ENCODE measurements at places on chromosomes 12 and 14.

GRCh38 chr14:65033181-65033580 lies 46.5 kb downstream of the FNTB start:
- DNase-seq, result no peak

DNA sequence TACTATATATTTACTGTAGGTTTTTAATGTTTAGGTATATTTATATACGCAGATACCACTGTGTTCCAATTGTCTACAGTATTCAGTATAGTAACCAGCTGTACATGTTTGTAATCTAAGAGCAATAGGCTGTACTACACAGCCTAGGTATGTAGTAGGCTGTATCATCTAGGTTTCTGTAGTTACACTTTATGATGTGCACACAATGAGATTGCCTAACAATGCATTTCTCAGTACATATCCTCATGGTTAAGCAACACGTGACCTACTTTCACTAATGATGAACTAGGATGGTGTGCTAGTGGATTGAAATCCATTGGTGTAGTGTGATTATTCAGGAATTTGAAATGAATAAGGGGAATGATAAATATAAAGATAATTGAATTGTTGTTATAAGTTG lies 77.7 kb downstream of the ETNK1 start:
- DNase-seq, result no peak

DNA sequence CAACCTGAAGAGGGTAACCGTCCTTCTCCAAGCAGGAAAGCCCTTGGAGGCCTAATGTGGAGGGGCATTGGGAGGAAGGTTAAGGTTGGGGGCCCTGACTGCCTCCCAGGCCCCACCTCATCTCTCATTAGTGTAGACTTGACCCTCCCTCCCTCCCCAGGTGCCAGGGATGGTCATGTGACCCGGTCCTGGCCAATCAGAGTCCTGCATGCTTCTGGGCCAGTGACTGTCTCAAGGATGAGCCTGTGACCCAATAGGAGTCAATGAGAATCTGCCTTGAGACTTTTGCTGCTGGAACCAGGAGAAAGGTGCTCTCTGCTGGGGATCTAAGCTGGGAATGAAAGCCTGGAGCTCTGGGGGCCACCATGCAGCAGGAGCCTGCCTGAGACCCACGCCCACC lies 70.8 kb downstream of the NCOR2 start:
- DNase-seq, result no peak

DNA sequence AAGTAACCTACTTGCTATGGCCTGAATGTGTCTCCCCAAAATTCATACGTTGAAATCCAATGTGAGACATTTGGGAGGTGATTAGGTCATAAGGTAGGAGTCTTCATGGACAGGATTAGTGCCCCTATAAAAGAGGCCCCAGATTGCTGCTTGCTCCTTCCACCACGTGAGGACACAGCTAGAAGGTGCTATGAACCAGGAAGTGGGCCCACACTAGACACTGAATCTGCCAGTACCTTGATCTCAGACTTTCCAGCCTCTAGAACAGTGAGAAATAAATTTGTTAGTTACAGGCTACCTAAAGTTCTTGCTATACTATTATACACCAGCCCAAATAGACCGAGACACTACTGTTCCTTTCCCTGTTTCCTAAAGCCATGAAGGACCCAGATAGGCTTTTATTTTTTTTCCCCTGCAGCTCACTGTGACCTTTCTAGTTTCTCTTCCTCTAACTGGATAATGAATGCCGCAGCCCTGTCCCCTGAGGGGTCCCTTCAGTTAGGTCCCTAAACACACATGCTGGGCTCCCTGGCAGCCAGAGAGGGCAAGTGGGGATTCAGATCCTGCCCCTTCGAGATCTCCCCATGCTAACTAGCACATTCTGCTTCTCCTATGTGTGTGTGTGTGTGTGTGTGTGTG lies 19.3 kb downstream of the SLC25A3 start:
- DNase-seq, result no peak

DNA sequence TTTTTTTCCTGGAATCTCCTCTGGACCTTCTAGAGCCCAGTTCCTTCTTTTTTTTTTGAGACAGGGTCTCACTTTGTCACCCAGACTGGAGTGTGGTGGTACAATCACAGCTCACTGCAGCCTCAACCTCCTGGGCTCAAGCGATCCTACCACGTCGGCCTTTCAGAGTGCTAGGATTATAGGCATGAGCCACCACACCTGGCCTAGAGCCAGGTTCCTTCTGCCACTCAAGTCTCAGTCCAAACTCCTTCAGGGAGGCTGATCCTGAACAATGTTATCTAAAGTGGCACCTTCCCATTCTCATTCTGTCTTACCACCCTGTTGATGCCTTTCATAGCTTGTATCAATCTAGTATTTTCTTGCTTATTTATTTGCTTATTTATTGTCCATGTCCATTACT lies 22.3 kb upstream of the ELK3 start:
- no peak for DNase-seq

DNA sequence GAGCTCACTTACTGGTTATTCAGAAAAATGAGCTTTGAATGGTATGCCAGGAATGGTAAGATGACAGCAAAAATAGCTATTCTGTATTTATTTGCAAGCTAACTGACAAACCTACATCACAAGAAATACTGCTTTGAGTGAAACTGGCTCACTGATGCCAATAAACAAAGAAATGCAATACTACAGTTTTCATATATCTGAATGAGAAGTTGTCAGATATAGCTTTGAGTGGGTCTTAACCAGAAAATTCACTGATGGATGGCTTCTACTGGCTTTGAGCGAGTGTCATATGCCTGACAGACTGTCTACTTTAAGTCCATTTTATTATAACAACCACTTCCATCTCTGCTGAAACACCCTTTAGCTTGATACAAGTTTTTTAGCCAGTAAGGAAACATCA lies 330.1 kb downstream of the NELL2 start:
- DNase-seq, result no peak

DNA sequence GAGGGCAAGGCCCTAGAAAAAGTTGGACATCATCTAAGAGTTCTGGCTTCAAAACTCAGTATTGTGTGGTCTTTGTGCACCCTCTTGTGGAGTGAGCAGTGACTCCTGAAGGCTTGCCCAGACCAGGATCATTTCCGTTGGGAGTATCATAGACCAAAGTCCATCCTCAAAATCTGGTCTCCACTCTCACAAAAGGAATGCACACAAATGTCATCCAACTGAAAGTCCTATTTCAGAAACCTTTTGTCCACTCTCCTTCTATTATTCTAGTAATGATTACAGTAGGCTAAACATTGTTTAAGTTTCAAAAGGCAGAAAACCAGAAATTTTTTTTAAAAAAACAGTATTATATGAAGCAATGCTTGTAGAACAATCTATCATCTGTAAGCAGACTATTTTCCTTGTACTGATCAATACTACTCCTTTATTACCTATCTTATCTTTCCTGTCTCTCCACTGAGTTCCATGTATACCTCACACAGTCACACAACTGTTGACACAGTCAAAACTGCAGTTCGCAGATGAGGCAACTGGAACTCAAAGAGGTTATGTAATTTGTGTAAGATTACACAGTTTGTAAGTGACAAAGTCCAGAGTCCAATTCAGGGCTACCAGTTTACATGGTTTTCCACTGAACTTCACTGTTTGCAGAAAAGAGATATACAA lies 41.4 kb downstream of the COX16 start:
- no peak for DNase-seq

GRCh38 chr14:33950320-33951182 lies at the start of gene EGLN3:
Gene EGLN3, minus strand, starts transcription at chr14:33951074. Its CDS starts 322 bp downstream, at chr14:33950752.
- no peak for DNase-seq

GRCh38 chr14:71141701-71142374 lies 234.6 kb downstream of the PCNX1 start:
- DNase-seq, result no peak

GRCh38 chr12:47249719-47250357 lies 170.1 kb upstream of the AMIGO2 start:
- no peak for DNase-seq

GRCh38 chr14:22549981-22550673 lies 38.9 kb downstream of the DAD1 start:
- no peak for DNase-seq

DNA sequence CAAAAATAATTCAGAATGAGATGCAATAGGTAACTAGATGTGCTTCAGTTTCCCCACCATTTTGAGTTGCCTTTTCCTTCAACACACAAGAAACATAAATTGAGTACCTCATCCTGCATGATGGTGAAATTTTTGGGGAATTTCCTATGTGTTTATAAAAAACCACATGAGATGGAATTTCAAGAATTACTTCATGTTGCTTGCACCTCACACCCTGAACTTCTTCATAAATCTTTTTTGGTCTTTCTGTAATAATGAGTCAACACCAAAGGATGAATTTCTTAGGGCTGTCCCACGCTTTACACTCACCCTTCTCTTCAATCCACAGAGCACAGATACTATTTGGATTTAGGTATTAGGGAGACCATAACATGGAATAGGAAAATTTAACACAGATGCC lies 22.6 kb upstream of the LUM start:
- no peak for DNase-seq

DNA sequence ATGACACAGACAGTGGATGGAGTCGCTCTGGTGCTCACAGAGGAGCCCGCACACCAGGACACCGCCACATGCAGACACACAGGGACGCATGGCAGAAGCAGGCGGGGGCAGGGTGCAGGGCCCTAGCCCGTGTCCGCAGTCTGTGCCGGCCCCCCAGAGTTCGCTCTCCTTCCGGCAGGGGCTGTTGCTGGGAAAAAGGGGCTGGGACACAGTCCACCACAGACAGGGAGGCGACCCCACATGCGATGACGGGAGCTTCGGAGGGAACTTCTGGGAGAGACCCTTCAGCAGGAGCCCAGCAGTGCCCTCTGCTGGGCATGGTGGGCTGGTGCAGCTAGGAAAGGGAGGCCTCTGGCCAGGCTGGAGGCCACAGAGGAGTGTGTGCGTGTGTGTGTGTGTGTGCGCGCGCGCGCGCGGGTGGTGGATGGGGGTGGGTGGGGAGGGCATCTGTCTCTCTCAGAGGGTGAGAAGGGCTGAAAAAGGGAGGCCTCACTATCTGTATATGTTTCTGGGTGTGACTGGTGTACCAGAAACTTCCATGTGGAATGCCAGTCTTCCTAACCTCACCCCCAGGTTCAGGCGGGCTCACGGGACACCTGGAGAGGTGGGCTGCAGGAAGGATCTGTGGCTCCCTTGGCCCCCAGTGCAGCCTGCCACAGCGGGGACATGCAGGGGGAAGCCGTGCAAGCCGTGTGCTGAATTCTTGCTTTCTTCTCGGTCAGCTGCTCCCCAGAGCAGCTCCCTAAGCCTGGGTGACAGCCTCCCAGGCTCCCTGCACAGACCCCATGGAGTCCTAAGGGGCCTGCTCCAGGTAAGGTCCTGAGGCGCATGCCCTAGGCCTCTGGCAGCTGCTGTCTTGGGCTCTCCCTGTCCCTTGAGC lies 60.7 kb downstream of the PLEKHG3 start:
- no peak for DNase-seq

DNA sequence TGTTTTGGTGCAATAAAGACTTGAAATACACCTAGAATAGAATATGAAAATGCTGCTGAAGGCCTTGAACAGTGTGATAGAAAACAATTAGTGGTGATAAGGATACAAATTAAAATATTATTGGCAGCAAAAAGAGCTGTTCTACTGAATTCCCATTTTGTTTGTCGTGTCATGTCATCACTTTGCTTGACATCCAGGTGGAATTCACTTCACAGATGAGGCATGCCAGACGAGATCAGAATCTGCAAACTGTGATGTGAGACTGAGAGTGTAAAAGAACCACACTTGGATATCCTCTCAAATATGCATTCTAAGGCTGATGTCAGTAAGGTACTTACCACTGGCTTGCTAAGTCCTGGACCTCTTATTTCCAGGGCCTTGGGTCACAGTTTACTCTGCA lies 635.1 kb upstream of the STXBP6 start:
- DNase-seq, result no peak

GRCh38 chr12:78759367-78759766 lies 105.2 kb upstream of the SYT1 start:
- DNase-seq, result no peak

DNA sequence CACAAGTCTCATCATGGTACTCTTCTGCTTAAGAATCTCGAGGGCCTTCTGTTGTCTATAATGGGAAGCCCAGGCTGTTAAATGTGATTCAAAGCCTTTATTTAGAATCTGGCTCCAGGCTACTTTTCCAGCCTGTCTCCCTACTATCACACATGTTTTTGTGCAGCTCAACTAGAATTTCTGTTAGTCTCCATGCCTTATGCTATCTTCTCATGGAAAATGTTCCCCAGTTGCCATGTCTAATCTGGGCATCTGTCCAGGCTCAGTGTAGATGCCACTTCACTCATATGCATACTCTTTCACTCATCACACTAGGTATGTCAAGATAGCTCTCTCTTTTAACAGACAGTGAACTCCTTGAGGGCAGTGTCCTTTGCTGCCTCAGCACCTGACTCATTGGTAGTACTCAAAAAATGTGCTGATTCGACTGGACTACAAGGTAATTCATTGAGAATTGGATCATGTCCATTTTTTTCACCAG lies 145.3 kb downstream of the TTLL5 start:
- no peak for DNase-seq

GRCh38 chr14:75549169-75549568 lies 26.9 kb downstream of the BATF start:
- DNase-seq, result no peak

GRCh38 chr14:90739318-90740068 lies 76.7 kb downstream of the TTC7B start:
- DNase-seq, result no peak

- DNase-seq, result no peak
These were observed 319.2 kb downstream of the BCL11B start for GRCh38 chr14:98952593-98953350.

DNA sequence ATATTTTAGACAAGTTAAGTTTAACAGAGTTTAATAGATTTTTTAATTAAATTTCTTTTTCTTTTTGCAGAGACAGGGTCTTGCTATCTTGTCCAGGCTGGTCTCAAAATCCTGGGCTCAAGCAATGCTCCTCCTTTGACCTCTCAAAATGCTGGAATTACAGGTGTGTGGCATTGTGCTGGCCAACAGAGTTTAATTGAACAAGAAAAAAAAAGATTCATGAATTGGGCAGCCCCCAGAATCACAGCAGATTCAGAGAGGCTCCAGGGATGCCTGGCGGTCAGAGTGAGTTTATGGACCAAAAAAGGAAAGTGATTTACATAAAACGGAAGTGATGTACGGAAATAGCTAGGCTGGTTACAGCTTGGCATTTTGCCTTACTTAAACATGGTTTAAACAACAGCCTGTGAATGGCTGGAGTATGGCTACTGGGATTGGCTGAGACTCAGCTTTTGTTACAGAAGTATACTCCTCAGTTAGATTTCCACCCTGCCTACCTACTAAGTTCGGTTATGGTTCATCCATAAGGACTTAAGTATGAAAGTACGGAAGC lies 14.5 kb upstream of the TESPA1 start:
- DNase-seq, result no peak

DNA sequence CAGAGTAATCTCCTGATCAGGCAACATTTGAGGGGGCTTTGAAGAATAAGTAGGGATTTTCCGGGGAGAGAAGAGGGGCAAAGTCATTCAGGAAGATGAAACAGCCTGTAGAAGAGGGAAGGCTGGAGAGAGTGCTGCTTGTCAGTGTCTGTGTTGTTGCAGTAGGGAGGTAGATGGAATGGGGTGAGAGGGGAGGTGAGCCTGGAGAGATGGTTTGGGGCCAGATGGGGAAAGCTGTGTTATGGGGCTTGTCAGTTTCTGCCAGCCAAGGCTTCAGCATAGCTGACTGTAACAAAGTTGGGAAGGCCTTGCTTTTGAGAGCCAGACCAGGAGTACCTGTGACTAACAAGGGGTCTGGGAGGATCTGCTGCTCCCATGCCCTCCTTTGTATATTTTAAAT lies 18.0 kb downstream of the BICD1 start:
- DNase-seq, result no peak

- DNase-seq, result no peak
These were observed 347.0 kb downstream of the MDGA2 start for GRCh38 chr14:47328376-47328775.
